ENCODE measurements at places on chromosomes 3 and 15. TPM values are rescaled to one million over a fixed set of nuclear protein-coding genes. Genes with fewer than 3 reads are reported as not detected.

The TMEM207 gene
- not detected for total RNA-seq

The CA12 gene
- 7.2 TPM for total RNA-seq

The OPA1 gene
- 37.8 TPM for total RNA-seq

The EPHB3 gene
- 0.16 TPM for total RNA-seq

The CELF6 gene
- total RNA-seq, result 0.13 TPM

The LACTB gene
- total RNA-seq, result 9.6 TPM

The RCCD1 gene
- total RNA-seq, result 18.5 TPM

The STAB1 gene
- 0.13 TPM for total RNA-seq

The C15orf39 gene
- total RNA-seq, result 22.6 TPM

The RTP3 gene
- not detected for total RNA-seq

The PTH1R gene
- total RNA-seq, result 16.1 TPM

The LRRC34 gene
- total RNA-seq, result 1.1 TPM

The AVEN gene
- total RNA-seq, result 16.0 TPM
